Cerebellar nuclear complex (tissue), 1 donor: ENCODE measurements at places on chromosomes 7 and 10.

DNA sequence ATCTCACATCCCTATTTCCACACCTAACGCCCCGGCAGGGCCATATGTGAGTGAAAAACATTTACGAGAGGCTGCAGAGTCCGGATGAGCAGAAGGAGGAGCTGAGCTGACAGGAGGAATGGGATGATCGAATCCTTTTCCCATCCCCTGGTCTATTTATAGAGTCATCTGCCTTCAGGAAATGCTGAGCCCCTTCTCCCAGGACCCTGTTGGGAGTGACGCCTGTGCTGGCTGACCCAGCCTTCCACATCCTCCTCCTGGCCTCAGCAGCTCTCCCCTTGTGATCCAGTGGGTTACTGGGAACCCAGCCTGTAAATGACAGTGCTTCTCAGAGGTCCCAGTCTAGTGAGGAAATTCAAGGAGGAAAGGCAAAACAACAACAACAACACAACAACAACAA lies 16.6 kb downstream of the DENND2A start:
- DNase-seq: no peak

- DNase-seq: no peak
These were observed 97.5 kb downstream of the CXCL12 start for GRCh38 chr10:44287408-44287807.

DNA sequence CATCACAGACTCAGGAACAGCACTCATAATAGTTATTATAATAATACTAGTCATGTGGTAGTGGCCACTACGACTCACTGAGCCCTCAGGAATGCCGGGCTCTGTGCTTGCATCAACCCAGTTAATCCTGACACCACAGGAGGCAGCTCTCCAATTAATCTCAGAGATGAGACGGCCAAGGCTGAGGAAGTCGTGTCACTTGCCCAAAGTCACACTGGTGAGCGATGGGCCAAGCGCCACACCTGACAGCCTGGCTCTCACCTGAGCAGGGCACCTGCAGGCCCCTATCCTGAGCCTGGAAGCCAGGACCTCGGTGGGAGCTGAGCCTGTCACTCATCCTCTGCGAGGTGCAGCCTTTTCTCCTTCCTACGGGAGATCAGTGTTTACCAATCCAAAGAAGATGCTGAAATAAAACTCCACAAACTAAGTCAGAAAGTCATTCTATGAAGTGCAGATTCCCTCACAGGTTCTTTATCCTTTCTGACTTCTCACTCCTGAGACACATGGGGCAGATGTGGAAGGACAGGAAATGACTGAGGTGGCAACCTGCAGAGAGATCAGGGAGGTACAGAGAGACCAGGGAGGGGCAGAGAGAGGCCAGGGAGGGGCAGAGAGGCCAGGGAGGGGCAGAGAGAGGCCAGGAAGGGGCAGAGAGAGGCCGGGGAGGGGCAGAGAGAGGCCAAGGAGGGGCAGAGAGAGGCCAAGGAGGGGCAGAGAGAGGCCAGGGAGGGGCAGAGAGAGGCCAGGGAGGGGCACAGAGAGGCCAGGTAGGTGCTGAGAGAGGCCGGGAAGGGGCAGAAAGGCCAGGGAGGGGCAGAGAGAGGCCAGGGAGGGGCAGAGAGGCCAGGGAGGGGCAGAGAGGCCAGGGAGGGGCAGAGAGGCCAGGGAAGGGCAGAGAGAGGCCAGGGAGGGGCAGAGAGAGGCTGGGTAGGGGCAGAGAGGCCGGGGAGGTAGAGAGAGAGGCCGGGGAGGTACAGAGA lies 38.5 kb downstream of the VIPR2 start:
- no peak for DNase-seq

GRCh38 chr10:112580267-112580666 lies 133.3 kb downstream of the VTI1A start:
- DNase-seq: no peak

GRCh38 chr7:99219985-99220384 lies 12.1 kb upstream of the KPNA7 start:
- DNase-seq: no peak

DNA sequence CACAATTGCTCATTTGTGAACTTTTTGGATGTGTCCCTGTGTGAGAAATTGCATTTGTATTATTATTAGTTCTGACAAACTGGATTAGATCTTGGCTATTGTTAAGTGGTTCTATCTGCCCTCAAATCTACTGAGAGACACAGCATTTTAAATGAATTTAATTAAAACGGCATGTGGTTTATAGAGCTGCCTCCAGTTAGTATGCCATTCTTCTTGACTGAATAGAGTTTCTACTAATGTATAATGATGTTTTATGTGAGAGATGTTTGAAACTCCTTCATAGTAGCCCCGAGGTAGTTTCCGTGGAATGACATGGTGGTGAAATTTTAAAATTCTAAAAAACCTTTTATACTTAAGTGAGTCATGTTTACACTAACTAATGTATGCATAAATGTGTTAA lies 110.9 kb downstream of the DYNC1I1 start:
- no peak for DNase-seq

GRCh38 chr7:5396542-5396941 lies 27.1 kb downstream of the TNRC18 start:
- no peak for DNase-seq

- no peak for DNase-seq
These were observed 91.5 kb downstream of the LYZL2 start for GRCh38 chr10:30538086-30538485.

GRCh38 chr7:3648276-3648675 lies 347.2 kb downstream of the SDK1 start:
- no peak for DNase-seq

DNA sequence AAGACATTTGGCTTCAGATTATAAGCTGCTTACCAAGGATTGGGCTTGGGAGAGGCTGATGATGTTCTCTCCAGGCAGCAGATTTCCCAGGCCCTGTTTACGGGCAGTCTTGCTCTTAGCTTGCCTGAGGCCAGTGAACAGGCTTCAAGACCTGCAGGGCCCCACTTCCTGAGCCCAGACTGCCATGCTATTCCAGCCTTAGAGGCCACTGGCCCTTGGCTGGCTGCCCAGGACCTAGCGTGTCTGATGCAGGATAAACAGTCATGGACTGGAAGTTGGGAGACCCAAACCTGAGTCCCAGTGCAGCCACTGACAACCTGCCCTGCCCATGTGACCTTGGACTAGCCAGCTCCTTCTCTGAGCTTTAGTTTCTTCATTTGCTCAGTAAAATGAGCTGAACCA lies 2.9 kb downstream of the PRXL2A start:
- no peak for DNase-seq

GRCh38 chr10:53013201-53013810 lies 240.7 kb upstream of the MBL2 start:
- no peak for DNase-seq

DNA sequence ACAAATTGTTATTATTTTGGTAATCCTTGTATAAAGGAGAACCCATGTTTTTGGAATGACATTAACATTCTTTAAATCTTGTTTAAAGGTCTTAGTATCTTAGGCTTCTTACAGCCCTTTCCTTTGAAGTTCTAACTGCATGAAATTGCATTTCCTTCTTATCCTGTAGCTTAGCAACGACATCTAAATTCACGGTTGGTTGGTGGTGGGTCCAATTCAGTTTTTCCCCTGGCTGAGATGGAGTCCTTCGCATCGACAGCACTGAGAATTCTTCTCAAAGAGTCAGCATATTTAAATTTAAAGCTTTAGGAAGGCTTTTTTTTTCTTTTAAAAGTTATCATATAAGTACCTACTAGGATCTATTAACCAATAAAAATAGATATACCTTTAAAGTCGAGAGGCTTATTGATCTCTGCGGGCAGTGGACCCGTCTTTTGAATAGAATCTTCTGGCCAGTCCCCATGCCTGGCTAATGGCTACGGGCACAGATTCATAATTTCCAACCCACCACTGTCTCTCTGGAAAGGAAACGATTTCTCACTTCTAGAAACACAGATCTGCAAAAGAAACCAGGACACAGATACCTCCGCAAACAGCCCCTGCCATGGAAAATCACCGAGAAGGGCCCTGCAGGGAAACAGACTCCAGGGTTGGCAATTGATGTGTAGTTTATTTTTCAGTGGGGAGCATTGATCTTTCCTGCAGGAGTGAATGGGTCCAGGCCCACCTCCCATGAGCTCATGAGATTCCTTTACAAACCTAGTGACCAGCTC lies 63.4 kb downstream of the RAMP3 start:
- no peak for DNase-seq

DNA sequence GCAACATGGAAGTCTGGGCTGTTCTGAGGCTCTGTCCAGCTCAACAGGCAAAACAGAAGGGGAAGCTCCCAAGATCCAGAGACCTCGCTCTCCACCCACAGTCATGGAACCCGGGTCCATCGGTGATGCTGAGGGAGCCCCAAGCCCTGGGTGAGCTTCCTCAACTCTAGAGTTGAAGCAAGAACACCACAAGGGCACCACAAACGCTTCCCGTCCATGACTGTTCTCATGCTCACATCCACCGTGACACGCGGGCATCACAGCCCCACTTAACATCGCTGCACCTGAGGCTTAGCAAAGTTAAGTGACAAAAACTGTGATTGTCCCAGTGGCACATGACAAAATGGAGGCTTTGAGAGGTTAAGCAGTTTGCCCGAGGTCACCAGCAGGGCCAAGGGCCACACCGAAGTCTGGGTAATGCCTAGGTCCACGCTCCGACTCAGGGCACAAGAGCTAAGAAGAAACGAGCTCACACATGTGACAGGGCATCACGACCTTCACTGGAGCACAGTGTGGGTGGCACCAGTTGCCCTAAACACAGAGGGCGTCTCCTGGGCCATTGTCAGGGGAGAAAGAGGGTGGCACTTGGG lies 110.6 kb downstream of the OAT start:
- DNase-seq: no peak

DNA sequence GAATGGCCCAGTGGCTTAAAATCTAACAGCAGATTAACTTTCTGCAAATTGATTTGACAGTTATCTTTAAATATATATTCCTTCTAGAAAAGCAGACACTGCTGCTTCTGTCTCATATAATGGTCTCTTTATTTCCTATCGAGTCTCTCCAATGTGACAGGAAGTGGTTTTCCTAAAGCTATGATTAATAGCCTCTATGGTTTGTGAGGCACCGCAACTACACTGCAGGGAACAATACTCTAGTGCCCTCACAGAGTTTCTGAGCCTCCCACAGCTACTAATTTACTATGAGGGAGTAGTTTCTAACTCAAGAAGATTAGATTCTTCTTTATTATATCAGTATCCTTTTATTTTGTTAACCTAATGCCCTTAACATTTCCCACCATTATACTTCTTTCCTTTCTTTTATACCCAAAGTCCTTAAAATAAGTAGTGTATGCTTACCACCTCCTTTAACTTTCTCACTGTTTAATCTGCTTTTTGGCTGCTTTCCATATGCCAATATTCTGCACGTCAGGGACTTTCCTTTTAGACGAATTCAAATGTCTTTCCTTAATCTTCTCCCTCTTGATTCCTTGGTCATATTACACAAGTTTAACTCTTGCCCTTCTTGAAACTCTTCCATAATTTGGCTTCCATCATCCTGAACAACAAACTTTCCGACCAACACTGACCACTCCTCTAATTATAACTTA lies 23.8 kb upstream of the AHR start:
- DNase-seq: no peak

- DNase-seq: peak; percentile 47
These were observed 94.7 kb upstream of the ZMIZ1 start for GRCh38 chr10:78973901-78974616.

- no peak for DNase-seq
These were observed 101.9 kb upstream of the PIP4K2A start for GRCh38 chr10:22816298-22816653.

- DNase-seq: no peak
These were observed 13.1 kb downstream of the TSPAN15 start for GRCh38 chr10:69464401-69464800.

GRCh38 chr7:33764752-33765451 lies 140.4 kb upstream of the BMPER start:
- DNase-seq: no peak

DNA sequence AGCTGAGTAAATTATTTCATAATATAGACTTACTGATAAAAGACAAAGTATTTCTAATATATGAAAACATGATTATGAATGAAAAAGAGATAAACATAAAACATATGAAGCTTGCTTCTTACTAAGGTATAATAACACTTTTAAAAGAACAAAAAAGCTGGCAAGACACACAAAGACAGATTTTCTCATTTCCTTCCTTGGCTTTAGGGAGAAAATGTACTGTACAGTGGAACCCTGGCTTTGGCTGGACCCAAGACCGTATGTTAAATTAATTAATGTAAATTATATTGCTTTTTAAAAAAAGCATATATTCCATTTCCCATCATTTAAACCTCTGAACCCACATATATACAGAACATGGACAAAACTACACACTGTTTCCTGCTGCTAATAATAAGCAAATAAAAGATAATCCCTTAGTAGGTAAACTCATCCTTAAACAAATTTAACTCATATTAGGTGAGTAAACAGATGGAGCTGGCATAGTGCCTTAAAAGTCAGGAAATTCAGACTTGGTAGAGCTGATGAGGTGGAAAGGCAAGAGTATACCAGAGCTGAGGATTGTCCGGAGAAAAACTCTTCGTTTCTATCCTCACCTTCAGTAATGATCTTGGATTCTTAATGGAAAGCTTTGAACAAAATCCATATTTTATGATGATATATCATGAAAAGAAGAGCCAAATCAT lies 1016.4 kb upstream of the KCND2 start:
- peak; percentile 84 for DNase-seq

DNA sequence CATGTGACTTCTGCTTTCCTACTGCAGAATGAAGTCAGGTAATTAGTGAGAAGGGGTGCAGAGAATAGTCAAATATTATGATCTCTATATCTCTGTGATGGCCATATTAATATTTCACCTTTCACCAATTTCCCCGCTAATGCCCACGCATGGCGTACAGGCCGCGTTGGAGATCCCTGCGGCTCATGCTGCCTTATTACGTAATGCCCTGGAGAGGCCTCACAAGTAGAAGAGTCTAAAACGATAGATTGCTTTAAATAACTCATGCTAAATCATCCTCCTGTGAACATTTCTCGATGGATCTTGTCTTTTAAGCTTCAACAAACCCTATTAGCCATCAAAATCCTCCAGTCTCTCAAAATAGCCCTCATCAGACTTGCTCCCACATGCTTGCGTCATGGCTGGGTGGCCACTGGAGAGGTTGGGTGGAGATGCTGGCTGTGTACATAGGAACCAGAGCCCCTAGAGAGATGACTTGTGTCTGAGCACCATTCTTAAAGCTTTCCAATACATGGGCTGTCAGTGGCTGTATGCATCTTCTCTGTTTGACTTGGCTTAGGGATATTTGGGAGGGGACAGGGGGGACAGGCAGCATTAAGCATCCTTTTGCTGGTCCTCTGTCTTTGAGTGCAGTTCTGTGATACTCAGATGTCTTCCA lies 79.5 kb upstream of the INSYN2A start:
- DNase-seq: no peak

GRCh38 chr7:111771638-111772037 lies 209.3 kb upstream of the IMMP2L start:
- no peak for DNase-seq

- DNase-seq: no peak
These were observed 140.6 kb upstream of the HPS1 start for GRCh38 chr10:98587156-98587837.
